ENCODE measurements at places on chromosomes 16 and 17.

DNA sequence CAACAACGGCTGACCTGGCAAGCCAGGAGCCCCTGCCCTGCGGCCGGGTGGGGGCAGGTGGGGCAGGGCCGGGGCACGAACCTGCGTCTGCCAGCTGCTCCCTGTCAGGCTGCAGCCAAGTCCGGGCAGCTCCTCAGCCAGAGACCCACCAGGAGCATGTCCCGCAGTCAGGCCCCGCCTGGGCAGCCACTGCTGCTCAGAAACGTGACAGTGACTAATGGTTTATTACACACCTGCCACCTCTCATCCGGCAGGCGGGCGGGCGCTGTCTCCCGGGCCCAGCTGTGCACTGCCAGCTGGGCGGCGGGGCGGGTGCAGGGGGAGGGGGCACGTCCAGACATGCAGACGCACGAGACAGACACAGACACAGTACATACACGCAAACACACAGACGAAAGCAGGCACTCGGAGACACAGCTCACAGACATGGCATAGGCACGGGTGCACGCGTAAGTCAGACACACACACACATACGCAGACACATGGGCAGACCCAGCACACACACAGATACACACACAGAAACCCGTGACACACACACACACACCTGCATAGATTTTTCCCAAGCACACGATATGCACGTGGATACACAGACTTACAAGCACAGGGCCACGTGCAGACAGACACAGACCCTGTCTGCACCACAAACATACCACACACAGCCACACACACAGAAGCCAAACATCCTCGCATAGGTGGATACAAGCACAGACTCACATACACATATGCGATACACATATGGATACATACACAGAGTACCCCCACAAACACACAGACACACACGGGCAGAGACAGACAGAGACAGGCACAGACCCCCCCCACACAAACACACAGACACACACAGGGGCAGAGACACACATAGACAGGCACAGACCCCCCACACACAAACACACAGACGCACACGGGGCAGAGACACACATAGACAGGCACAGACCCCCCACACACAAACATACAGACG, 248.3 kb upstream of the CIBAR2 start:
- no peak for DNase-seq

GRCh38 chr17:81254955-81255717, 16.0 kb downstream of the NDUFAF8 start:
- no peak for DNase-seq

DNA sequence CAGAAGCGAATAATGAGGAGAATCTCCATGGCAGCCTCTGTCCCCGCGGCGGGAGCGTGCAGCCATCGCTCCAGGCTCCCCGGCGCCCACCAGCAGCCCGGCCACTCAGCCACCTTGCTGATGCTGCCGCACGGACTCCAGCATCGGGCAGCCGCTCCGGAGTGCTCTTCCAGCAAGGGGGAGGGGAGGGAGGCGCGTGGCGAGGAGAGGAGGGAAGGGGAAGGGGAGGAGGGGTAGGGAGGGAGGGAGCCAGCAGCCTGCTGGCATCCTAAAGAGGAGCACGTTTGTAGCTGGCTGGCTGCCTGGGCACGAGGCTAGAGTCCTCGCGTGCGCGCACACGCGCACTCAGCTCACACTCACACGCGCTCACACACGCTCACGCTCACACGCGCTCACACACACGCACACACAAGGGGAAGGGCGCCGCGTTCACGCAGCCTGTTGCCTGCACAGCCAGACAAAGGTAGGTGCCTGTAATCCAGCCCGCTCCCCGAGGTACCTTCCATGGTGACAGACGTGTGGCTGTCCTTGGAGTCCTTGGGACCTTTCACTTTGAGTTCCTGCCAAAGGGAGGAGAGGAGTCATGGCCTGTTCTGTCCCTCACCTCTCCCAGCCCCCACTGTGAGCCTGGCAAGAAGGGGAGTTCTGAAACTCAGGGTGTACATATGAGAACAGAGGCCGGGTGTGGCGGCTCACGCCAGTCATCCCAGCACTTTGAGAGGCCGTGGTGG, 82.1 kb downstream of the TIMM22 start:
- no peak for DNase-seq

GRCh38 chr16:13702614-13703013, 217.3 kb upstream of the ERCC4 start:
- DNase-seq: no peak

DNA sequence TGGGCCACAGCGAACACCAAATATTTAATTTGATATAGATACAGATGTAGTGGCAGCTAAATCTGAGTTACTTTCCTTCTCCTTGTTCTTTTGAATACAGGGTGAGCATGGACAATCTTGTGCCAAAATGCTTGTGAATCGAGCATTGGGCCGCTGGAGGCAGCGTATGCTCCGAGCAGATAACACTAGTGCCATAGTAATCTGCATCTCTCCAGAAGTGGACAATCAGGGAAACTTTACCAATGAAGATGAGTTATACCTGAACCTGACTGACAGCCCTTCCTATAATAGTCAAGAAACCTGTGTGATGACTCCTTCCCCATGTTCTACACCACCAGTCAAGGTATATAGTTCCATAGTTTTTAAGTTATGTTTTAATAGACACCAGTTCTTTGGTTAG, 21.2 kb upstream of the BCAS3 start:
- no peak for DNase-seq

DNA sequence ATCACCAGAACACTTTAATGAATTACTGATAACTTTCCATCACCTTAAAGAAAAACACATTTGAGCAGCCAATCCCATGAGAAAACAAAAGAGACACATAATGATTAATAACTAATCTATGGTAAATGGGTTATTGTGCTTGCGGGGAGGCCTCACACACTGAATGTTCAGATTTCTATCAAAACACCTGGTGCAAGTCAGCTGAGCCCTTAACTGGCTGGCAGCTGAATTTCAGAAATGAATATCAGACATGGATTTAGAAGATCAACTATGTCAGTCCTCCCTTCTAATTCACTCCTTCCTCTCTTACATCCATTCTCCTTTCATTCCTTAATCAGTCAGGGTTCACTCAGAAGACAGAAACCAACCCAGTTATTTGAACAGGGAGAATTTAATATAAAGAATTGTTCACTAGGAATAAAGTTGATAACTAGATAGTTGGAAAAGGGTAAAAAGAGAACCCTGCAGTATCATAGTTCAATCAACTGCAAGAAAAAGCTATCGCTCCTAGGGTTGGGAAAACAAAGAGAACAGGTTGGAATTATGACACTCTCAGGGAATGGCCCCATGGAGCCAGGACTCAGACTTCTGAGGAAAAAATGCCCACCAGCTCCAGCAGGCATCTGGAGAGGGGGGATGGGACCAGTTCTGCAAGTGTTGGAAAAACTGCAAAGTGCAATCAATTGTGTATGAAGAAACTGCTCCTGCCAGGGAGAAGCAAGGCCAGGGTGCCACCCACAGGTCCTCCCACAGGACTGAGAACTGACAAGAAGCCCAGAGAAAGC, 577.1 kb upstream of the CDH5 start:
- no peak for DNase-seq

GRCh38 chr17:79739148-79740062, 8.7 kb downstream of the ENPP7 start:
- no peak for DNase-seq

- peak; percentile 82 for DNase-seq
Measured at GRCh38 chr17:48074322-48075081, 26.3 kb downstream of the NFE2L1 start.

GRCh38 chr16:66918803-66919568, at the start of gene CDH16:
TSS of gene CDH16 (minus strand) at chr16:66918885. CDS start at chr16:66918065, 820 bp downstream.
- DNase-seq: no peak

GRCh38 chr16:86380030-86380429, 130.3 kb upstream of the FOXF1 start:
- DNase-seq: no peak

GRCh38 chr16:5751216-5751615, 653.6 kb upstream of the EEF2KMT start:
- no peak for DNase-seq

GRCh38 chr16:20918486-20919239, 18.1 kb downstream of the LYRM1 start:
- DNase-seq: no peak

Measured in activated CD8-positive, alpha-beta T cell treated with anti-CD3 and anti-CD28 coated beads, Interleukin-2, amount 10 ng/mL, durations not matched to agents 7 days and 5 days (primary cell).